ENCODE measurements at places on chromosomes 2 and 18. TPM values are rescaled to one million over a fixed set of nuclear protein-coding genes. Genes with fewer than 3 reads are reported as not detected.

DNA sequence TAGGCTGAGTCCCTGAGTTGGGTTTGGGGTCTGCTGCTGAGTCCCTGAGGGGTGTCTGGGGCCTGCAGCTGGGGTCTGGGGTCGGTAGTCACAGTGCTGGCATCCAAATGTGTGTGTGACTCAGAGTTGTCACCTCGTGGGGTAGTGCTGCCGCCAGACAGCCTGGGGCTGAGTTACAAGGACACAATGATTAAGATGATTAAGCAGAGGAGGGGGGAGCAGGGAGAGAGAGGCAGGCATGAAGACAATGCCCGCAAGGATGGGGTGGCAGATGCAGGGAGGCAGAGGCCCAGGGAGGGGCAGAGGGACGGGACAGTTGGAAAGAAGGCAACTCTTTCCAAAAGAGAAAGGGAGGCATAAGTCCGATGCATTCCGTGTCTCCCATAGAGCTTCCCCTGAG is 120.2 kb downstream of the CELF4 start:
- no peak for DNase-seq

GRCh38 chr2:235674812-235675211 is 181.0 kb downstream of the AGAP1 start:
- DNase-seq, result no peak

Gene UPP2
- total RNA-seq, result not detected

Gene MYO1B
- total RNA-seq, result 232 TPM

Gene TPO
- not detected for total RNA-seq

DNA sequence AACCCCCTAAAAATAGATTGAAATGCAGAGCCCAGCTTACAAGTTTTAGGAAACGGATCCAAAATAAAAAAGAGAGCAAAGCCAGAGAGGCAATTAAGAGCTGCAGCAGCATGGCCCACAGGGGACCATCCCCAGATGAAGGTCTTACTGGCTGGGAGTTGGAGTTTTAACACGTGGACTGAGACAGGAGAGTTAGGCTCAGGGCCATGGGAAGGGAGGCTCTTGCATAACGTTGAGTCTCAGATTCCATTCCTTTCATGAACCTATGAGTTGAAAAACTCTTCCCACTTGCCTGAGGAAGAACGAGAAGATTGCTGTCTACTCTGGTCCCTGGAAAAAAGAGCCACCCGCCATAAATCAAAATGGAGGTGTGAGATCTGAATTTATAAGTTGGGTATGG is 101.8 kb upstream of the NDUFV2 start:
- DNase-seq, result no peak

DNA sequence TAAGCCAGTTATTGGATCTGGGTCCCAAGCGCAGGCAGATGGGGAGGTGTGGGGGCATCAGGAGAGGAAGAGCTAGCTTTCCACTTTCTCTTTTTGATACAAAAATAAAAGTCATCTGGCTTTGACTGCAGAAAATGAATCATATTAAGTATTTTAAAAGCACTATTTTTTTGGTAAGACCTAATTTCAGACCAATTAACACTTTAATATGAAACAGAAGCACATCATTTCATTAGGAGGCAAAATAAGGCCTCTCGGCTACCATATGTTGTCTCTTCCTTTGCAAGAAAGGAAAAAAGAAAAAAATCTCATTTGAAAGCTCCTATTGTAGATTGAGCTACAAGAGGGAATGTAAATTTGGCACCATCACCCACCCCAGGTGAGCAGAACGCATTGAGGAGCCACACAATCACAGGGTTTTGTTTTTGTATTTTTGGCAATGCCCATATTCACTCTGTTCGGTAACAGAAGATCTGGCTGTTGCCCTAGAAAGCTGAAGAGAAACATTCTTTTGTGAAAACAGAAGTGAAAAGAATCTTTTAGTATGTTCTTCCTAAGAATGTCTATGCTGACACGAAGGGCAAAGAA is 390.7 kb upstream of the ETAA1 start:
- no peak for DNase-seq

Gene MGAT4A
- 60.4 TPM for total RNA-seq

GRCh38 chr2:238810321-238810720 is 37.6 kb upstream of the TWIST2 start:
- no peak for DNase-seq

Gene DSG3
- total RNA-seq, result not detected

DNA sequence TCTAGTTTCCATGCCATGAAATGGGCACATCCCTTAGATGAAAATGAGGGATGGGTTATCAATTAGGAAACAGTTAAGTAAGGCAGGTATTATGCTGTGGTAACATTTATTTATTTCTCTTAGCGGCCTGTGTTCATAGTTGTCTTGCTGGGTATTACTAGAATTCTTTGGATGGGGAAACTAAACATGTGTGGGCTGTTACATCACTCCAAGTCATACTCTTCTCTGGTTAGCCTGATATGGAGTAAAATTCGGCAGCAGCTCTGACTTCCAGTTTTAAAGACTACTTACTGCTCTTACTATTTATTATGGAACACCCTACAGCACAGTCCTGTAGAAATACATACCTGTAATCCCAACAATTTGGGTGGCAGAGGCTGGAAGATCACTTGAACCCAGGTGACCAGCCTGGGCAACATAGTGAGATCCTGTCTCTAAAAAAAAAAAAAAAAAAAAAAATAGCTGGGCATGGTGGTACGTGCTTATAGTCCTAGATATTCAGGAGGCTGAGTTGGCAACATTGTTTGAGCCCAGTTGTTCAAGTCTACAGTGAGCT is 33.1 kb upstream of the RASGRP3 start:
- no peak for DNase-seq

Gene HOXD13
- not detected for total RNA-seq

- DNase-seq, result no peak
Measured at GRCh38 chr18:63152096-63152495, 167.5 kb downstream of the BCL2 start.

DNA sequence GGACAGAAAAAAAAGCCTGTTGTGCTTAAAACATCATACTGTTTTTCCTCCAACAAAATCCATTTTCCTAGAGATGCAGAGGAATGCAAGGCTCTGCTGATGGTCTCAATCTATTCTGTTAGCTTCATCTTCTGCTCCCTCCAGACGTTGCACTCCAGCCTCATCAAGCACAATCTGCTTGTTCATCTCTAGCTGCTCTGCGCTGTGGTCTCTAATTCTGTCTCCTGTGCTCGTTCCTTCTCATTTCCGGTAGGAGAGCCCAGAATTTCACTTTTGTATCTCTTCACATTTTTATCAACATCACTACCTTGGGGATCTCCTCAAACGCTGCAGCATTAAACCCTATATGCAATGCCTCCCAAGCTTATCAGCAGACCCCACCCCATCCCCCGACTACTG is 708.9 kb downstream of the RNF144A start:
- DNase-seq, result no peak

- DNase-seq, result no peak
Measured at GRCh38 chr2:68390586-68390985, 25.5 kb downstream of the PLEK start.

- no peak for DNase-seq
Measured at GRCh38 chr18:55763298-55763697, 175.3 kb upstream of the TCF4 start.

DNA sequence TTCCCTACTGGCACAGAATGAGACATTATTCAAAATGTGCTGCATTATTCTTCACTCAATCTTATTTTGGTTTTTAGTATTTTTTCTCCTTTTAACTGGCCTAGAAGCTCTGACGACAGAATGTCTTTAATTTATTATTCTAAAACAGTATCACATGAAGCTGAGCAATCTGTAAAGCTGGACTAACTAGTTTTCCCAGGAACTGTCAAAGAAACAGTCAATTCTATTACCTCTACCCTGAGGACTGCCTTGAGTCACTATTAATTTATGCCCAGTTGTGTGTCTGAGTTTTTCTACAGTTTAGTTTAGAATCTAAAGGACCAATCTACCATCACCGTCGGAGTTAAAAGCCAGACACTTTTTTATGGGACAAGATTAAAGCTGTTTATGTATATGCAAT is 31.6 kb downstream of the MBD2 start:
- no peak for DNase-seq

DNA sequence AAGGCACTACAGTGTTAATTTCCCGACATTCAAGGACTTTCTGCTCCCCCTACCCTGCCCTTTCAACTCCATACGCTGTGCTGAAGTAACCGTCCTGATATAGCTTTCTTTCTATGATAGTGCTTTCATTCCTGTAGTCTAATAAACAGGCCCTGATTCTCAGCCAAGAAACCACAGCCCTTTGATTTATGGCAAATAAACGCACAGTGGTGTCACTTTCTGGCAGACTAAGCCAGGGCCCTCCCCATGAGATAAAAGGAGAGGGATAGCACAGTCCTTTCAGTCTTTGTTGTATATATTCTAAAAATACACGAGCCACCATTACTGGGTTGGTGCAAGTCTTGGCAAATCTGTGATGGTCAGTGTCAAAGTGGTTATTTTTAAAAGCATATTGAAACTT is 291.2 kb downstream of the ALPK2 start:
- DNase-seq, result no peak

Gene C2orf68
- total RNA-seq, result 5.8 TPM

GRCh38 chr2:196176142-196176738 is 4.9 kb upstream of the STK17B start:
- no peak for DNase-seq

- DNase-seq, result no peak
Measured at GRCh38 chr18:57754577-57755338, 48.4 kb downstream of the ATP8B1 start.

GRCh38 chr2:235570256-235570655 is 76.4 kb downstream of the AGAP1 start:
- no peak for DNase-seq

DNA sequence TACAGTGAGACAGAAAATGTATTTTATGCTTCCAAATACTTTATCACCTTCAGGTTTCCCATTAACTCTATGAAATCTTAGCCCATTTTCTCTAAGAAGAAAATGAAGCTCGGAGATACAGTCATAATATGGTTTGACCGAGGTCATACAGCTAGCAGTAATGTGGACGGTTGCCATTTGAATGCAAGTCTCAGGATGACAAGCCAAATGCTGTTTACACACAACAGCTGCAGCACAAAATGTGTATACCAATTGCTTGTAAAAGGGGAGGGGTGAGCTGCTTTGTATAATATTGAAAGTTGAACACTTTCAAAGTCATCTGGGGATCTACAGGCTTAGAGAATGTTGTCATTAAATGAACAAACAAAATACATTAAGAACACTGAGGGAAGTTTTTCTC is 93.8 kb upstream of the FSIP2 start:
- no peak for DNase-seq

DNA sequence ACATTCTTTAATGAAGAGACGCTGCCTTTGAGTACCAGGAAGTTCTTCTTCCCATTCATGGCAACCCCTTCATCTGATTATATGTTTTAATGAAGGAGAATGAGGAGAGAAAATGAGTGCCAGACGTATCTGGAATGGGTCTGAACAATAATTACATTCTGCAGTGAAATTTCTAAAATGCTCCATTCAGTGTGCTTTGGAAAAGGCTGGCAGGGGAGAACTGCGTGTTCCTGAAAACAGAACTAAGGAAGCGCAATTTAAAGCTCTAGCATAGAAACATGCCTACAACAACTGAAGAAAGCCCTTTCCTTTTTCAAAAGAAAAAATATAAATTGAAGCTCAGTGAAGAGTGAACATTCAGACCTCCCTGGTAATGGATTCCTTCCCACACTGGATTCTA is 58.8 kb downstream of the BOD1L2 start:
- no peak for DNase-seq

- no peak for DNase-seq
Measured at GRCh38 chr2:13996527-13996926, 636.0 kb upstream of the LRATD1 start.

Gene SDC1
- 7.4 TPM for total RNA-seq

DNA sequence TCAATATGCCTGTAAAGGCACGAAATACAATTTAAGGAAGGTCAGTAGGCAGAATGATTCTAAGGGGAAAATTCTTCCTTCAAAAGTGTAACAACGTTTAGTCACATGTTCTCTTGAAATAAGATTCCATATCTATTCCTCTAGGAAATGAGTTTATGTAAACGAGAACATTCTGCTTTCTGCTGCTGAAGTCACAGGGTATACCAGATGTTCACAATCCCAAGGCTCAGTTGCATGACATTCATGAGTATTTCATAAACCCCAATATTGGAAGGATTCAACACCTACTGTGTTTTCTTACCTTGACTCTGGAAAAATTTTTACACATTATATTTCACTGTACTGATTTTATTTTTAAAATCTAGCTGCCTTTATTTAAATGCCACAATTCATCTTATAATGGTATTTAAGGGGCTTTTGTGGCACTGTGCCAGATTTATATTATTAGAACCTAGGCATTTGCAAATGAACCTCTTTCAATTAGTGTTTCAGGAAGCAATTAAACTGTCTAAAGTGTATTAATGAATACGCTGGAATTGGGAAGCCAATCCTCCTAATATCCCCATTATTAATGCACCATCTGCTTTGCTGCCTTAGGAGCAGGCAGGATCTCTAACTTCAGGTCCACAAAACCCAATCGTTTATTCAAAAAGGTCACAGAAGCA is 542.6 kb upstream of the KLHL29 start:
- DNase-seq, result no peak

DNA sequence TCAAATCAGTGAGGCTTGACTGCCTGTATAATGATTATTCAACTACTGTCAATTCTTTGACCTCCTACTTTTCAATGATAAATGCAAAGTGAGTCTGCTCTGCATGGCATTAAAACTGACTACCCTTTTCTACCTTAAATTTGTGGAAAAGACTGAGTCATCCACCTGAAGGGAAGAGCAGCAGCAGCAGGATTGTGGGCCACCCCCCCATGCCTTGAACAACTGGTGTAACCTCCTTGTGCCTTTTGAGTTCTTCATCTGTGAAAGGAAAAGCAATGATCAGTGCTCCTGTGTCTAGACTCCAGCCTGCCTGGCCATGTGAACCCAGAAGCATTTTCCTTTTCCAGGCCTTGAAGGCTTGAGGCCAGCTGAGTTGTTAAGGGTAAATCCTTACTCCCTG is 102.9 kb downstream of the OSR1 start:
- no peak for DNase-seq

DNA sequence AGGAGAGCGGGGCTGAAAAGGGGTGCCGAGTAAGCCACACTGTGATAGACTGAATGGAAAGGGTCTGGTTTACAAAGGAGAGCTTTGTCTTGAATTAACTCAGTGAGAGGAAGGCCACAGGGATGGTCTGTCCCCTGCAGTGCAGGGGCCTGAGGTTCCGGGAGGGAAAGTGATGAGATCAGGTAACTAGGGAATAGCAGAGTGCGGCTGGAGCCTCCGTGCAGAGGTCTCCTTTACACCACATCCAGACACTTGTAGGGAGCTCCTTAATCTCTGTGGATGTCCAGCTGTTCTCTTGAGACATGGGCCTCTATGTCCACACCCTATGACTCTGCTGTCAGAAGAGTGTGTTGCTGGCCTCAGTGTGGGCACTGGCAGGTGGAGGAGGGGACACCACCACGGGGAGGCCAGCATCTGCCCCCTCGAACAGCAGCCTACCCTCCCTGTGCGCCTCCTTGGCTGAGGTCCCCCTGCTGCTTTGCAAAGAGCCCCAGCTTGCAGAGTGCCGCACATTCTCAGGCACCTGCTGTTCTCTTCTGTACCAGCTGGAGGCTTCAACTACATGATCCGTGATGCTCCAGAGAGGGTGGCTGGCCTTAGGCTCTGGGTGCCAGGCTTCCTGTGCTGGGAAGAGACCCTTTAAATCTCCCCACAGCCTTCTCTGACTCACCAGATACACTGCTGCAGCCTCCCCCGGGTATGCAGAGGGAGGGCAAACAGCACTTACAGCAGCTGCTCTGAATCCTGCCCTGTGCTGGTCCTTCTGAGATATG is 25.9 kb downstream of the ENOSF1 start:
- no peak for DNase-seq

- peak; percentile 18 for DNase-seq
Measured at GRCh38 chr18:3910512-3910911, 460.5 kb downstream of the TGIF1 start.

GRCh38 chr2:104772996-104773395 is 80.9 kb upstream of the POU3F3 start:
- no peak for DNase-seq

Gene ALPP
- total RNA-seq, result not detected

Gene MEP1B
- not detected for total RNA-seq

Measured in glomerular endothelial cell (primary cell).